CD4-positive, alpha-beta T cell treated with Interleukin-4 for 4 hours (primary cell): ENCODE measurements at places on chromosomes 2 and 18.

- DNase-seq: peak; percentile 4
Measured at GRCh38 chr18:35835833-35836232, 136.6 kb upstream of the RMP24 start.

DNA sequence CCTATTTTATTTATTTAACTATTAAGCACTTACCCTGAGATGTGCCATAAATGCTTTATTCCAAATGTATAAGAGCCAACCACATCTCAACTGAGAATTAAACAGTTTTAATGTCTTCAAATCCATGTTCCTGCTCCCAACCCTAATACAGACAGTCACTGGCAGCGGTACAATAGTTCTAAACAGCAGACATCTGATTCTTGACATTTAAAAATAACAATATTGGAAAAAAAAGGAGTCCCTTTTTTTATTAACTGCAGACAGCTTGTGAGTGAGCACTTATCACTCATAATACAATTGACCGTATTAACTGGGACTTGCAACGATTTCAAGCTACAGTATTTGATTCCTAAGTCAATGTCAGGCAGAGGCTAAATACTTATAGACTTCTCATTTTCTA, 424.6 kb downstream of the TGIF1 start:
- no peak for DNase-seq

GRCh38 chr2:220226076-220226475, 598.6 kb downstream of the SLC4A3 start:
- DNase-seq: no peak

GRCh38 chr2:232038251-232038880, 76.9 kb downstream of the DIS3L2 start:
- no peak for DNase-seq

- no peak for DNase-seq
Measured at GRCh38 chr2:104860451-104860790, 6.5 kb downstream of the POU3F3 start.

DNA sequence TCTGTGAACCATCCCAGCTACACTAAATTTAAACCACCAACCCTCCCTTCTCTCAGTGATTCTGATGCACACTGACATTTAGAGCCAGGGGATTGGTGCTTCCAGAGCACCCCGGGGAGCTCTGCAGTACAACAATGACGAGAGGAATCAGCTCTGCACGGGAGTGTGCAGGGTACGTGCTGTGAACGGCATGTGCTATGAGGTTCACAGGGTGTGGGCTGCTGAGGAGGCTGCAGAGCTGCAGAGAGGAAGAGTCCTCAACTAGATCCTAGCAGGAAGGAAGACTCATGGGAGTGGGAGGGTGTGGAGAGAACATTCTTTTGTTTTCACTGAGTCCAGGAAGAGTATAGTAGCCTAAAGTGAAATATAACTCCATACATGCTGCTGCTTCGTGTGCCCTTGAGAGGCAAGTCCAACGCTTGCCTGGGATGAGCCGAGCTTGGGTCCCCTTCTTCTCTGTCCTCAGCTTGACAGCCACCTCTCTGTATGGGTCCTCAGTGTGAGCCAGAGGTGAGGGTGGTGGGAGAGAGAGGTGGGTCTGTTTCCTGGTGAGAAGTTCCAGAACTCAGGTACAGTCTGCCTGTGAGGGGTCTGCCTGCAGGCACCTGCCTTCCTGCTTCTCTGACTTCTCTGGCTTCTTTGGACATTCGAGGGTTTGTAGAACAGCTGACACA, 118.8 kb downstream of the CTIF start:
- no peak for DNase-seq

DNA sequence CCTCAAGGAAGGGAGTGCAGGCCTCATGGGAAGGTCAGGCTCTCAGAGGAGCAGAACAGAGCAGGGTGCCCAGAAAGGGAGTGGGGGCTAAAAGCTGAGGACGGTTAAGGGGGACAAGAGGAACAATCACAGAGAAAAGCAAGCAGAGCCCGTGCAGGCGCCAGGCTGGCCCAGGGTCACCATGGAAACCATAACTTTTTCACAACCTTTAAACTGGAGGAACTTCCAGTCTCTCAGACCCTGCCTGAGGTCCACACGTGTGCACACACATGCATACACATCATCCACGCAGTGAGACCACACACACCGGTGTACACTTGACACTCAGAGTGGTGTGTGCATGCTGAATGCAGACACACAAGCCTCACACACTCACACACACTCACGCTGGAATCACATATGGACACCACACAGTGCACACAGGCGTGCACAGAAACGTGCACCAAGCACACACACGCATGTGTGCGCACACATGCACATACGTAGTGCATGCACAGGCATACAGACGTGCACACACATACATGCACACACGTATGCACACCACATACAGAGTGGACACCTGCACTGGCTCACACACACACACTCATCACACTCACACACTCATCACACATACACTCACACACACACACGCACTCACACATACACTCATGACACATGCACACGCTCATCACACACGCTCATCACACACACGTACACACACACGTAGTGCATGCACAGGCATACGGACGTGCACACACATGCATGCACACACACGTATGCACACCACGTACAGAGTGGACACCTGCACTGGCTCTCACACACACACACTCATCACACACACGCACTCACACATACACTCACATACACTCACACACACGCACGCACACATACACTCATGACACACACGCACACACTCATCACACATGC, 37.2 kb upstream of the SNED1 start:
- no peak for DNase-seq

GRCh38 chr2:148201075-148202004, 180.4 kb downstream of the MBD5 start:
- DNase-seq: peak; percentile 8

DNA sequence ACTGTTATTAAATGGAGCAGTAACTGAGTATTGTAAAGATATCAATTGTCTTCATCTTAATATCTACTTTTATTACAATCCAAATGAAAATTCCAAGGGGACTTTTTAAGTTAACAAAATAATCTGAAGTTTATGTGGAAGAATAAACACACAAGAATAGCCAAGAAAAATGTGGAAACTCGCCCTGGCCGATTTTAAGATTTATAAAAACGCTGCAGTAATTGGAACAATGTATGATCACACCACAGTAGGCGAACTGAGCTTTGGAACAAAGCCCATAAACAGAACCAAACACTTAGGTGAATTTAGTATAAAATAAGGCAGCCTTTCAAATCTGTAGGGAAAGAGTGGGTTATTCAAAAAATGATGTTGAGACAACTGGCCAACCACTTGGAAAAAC, 96.3 kb downstream of the ANTXR1 start:
- DNase-seq: no peak

- DNase-seq: no peak
Measured at GRCh38 chr2:205773989-205774388, 91.7 kb downstream of the NRP2 start.

DNA sequence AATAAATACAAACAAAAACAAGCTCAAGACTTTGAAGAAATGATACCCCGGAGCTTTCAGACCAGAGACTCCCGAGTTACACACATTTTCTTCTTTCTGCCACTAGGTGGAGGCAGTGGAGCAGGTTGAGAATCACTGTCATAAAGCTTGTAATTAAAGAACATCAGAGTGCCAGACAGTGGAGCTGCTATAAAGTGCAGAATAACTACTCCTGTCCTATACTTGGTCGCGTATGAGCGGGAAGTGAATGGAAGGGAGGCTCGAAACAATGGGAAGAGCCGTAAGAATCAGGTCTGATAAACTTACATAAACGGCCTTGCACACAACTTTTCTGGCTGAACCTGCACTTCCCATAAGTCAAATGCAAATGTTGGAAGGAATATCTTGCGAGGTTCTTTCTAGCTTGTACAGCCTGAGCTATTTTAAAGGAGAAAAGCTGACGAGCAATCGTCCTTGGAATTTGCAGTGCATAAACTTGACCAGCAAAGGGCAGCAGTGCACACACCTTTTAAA, 189.0 kb downstream of the RPIA start:
- peak; percentile 46 for DNase-seq

DNA sequence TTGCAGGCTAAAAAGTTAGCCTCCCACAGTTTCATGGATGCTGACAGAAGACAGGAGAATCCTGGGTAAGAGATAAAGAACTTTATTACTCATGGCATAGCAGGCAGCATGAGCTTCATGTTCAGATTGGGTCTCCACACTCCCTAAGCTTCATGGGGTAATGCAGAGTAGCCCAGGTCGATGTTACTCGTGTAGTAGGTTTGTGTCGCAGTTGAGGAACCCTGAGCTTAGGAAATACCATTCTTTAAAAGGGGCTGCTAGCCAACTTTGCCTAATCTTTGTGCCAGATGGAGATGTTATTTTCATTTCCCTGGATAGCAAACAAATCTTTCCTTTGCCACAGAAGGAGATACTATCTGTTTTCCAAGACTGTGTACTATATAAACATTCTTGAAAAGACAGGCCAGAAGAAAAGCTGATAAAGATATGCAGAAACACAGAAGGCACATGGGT, 117.6 kb downstream of the LTBP1 start:
- DNase-seq: no peak

DNA sequence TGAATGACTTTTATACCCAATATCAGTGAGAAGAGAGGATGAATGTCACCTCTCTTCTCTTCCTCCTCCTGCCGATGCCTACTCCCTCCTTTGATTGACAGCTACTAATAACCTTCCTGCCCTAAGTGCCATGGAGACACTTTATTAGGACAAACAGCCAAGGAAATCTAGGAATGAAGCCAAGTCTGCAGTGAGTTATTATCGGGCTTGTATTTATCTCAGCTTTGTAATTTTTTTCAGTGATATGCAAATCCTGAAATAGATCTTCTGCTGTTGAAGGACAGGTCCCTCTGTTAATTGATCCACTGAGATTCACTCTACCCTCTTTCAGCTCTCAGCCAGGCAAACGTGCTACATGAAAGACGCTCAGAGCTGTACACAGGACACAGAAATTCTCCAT, 686.7 kb downstream of the TMEM182 start:
- DNase-seq: no peak

- DNase-seq: no peak
Measured at GRCh38 chr2:105446501-105446900, 47.6 kb upstream of the FHL2 start.

DNA sequence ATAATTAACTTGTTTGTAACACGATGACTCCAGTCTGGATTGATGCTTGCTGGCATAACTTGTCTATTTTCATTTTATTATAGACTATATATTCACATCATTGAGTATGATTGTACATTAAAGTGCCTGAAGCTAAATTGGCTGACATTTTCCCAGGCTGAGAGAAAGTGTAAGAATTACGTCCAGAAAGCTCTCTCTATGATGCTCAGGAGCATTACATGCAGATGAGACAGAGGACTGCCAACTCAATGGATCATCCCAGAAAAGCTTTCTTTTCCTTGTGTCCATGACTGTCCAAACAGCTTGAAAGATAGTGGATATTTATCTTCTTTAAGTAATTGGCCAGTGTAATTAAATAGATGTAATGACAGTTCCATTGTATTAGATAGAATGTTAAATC, 1372.2 kb upstream of the TMEFF2 start:
- no peak for DNase-seq

DNA sequence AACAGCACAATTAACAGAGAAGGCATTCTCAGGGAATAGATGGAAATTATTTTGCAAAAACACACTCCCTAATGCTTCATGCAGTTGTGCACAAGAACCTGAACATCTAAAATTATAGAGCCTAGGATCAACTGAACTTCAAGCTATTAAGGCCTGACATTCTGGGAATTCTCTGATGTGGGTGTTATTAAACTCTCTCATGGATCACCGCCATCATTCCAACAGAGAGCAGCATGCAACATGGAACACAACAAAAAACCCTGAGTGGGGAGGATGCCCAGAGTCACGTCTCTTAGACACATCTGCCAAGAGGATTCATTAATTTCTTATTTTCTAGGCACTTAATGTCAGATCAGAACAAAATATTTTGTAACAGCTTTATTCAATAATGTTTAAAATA, 543.8 kb downstream of the ERBB4 start:
- no peak for DNase-seq

- no peak for DNase-seq
Measured at GRCh38 chr2:236919209-236919608, 166.5 kb upstream of the COPS8 start.

- DNase-seq: no peak
Measured at GRCh38 chr2:67845621-67846369, 217.0 kb downstream of the C1D start.

DNA sequence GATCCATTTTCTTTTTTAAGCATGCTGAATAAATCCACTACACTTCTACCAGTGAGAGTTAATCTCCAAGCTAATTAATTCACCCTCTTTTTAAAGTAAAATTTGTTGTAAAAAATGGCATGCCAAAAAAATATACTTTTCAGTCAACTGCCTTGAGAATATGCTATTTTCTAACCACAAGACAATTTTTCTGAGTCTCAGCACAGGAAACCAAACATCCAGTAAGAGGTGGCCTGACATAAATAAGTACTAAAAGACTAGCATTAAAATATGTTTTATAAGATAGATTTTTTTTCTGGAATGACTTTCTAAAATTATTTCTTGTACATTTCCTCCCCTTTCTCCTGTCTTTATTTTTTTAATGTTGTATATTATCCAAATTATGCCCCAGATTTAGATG, 2.9 kb downstream of the FBXO36 start:
- no peak for DNase-seq

GRCh38 chr18:32478807-32479206, 8.1 kb upstream of the GAREM1 start:
- no peak for DNase-seq

DNA sequence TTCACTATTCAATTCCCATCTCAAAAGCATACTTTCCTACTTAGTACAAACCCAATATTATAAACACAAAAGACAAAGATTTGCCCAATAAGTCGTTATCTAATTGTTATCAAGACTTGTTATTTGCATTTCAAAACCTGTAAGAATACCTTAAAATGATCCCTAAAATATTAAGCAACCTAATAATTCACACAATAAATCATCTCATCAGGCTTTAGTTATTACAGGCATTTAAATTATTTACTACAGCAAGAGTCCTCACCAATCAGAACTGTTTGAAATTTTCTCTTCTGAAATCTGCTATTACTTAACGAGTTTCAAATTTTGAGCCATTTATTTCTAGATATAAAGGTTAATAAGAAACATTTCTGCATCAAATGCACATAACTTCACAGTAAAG, 1.6 kb downstream of the CCDC88A start:
- no peak for DNase-seq

DNA sequence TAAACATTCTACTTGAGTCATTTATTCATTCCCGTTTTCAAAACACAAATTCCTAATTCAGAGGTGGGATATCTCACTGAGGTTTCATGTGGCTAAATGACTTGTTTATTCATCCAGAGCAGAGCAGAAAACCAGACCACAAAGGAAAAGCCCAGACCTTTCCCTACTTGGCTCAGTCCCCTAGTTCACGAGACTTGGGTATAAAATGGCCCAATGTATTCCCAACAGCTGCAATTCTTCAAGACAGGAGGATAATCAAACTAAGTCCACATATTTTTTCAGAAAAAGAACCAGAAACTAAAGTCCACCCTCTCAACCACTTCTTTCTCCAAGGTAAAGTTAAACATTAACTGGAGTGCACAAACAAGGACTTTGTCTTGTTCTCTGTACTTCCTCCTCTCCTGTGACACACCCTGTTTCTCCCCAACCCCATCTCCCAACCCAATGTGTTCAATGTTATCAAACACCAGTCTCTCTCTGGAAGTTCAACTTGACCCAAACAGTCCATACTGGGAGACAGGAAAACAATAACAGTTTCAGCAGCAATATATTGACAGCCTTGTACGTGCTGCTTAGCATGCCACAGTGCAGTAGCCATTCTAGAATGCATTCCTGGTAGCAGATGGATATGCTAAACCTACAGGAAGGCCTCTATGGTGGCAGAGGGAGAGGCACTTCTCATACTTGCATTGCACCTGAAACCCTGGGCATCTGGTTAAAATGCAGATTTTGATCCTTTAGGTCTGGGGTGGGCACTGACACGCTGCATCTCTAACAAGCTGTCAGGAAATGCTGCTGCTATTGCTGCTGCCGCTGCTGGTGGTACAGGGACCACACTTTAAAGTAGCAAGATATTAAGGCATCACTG, 110.7 kb downstream of the INO80D start:
- DNase-seq: no peak
